ENCODE measurements at places on chromosomes 3 and 15. TPM values are rescaled to one million over a fixed set of nuclear protein-coding genes. Genes with fewer than 3 reads are reported as not detected.

GRCh38 chr15:41491889-41492288 lies 1.8 kb upstream of the ITPKA start:
- DNase-seq, result no peak

DNA sequence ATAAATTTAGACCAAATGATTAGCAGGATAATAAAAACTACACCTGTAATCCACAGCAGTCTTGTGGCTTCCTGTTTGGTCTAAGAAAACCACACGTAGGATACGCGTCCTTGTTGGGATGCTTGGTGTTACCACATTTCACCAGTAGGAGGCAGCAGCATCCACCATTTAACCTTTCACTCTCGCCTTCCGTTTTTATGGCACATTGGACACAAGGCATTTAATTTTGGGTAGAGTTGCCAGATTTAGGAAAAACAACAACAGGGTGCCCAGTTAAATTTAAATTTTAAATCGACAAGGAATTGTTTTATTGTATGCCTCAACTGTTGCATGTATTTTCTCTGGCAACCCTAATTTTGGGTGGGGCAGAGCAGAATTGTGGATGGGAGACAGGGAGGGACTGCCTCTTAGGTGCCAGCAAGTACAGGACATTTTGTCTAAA lies 6.3 kb downstream of the LRRC31 start:
- DNase-seq, result peak; percentile 79

DNA sequence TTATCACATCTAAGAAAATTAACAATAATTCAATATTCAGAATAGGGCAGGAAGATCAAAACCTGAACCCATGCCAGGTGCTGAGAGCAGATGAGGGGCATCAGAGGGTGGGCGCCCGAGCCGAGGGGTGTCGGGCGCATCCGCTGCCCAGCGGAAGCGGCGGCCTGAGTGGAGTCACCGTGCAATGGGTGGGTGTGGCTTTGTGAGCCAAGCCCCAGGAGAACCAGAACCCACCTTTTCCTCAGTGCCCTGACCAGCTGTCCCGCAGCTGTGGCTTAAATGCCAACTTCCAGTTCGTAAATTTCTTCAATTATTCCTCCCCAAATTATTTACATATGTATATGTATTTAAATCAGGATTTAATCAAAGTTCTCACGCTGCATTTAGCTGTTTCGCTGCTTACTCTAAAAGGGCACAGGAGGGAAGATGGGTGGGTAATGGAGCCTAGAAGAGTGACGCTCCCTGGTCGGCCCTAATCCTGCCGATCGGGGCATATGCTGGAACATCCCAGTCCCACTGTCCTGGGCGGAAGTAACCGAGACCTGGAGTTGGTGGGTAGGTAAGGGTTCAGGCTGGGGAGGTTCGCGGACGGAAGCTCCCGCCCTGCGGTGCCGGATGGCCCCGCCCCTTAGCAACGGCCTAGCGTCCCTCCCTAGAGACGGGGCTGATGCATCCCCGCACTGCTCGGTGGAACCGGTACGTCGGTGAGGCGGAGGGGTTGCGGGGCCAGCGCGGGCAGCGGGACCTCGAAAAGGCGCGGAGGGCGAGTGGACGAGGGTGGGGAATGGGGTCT lies 1.3 kb downstream of the DNAH1 start:
- peak; percentile 79 for DNase-seq

TERC gene
- total RNA-seq, result 19.2 TPM

SLC7A14 gene
- total RNA-seq, result not detected

GRCh38 chr3:105907777-105908176 lies 39.0 kb upstream of the CBLB start:
- DNase-seq, result no peak

DNA sequence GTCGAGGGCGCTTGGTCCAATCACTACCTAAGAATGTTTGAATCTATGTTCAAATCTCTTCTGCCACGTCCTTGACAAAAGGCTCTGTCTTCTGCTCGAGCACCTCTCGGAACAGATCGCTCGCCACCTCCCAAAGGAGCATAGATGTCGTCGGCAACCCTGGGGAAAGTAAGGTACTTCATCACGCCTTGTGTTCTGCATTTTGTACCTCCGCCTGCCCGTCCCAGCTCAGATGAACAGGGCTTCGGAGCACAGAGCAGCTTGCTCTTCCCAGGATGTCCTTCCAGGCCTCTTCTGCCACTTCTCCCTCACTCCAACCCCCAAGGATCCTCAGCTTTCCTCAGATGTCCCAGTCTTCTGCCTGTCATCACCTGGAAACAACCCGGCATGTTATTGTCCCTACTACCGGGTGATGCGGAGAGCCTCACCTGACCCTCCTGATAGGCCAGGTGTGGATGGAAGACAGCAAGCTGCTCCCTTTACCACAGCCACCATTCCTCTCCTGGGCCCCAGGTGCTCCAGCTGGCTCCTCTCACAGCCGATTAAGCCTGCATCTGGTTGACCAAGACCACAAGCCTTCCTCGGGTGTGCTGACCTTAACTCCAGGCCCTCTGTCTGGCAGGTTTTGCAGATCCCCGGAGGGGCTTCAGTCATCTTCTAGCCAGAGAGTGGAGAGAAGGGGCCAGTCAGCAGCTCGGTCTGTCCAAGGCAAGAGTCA lies 270.5 kb downstream of the FAM43A start:
- DNase-seq, result no peak

BDH1 gene
- 90.5 TPM for total RNA-seq

DNA sequence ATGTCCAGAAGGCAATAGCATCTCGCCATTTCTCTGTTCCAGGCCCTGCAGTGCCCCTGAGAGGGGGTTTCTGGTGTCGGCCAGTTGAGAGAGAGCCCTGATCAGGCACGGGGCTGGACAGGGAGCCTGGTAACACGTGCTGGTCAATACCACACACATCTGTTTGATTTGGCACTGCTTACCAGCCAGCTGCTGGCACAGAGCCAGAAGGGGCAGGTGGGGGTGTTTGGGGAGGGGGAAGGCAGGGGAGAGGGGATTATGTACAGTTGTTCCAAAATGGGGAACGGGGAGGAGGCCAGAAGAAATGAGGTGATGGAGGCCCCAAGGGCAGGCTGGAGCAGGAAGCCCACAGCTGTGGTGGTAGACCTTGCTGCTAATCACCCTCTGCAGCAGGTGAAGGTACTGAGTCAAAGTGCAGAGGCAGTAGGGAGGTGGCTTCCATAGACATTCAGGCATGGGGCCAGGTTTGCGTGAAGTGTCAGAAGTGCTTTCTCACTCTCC lies 153.5 kb upstream of the LPP start:
- no peak for DNase-seq

ACKR2 gene
- total RNA-seq, result 0.44 TPM

DNA sequence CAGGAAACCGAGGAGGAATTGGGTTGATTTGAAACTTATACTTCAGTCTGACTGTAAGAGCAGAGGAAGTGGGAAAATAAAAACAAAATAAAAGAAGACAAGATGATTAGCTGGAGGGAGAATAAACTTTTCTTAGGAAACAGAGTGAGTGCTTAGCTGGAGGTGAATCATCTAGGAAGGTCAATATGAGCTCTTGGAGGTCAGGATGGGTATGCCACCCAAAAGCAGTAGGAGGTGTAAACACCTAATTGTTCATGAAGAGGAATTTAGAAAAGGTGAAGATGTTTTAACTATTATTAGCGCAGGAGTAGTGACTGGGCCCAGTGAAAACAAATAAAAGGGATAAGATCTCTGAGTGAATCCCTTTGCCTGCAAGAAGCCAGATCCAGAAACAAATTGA lies 39.9 kb upstream of the ARL14 start:
- no peak for DNase-seq

- DNase-seq, result no peak
Measured at GRCh38 chr3:188007897-188008296, 146.1 kb upstream of the LPP start.

DNA sequence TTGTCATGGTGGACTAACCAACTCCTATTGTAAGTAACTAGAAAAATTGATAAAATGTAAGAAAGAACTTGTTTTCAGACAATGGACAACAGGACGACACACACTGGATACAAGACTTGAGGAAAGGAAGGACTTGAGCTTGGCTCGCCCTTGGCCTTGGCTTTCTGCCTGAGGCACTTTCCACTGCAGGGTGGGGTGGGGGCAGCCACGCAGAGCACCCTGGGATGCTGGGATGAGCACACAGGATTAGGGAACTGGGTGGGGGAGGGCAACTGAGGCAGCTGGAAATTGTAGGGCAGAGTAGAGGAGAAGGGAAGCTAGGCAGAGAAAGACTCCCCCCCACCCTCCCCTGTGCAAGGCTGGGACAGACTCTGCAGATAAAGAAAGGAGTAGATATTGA lies 25.5 kb upstream of the HHATL start:
- no peak for DNase-seq

DLEC1 gene
- 0.70 TPM for total RNA-seq

- DNase-seq, result no peak
Measured at GRCh38 chr3:129756871-129757270, 136.6 kb downstream of the TMCC1 start.

DNA sequence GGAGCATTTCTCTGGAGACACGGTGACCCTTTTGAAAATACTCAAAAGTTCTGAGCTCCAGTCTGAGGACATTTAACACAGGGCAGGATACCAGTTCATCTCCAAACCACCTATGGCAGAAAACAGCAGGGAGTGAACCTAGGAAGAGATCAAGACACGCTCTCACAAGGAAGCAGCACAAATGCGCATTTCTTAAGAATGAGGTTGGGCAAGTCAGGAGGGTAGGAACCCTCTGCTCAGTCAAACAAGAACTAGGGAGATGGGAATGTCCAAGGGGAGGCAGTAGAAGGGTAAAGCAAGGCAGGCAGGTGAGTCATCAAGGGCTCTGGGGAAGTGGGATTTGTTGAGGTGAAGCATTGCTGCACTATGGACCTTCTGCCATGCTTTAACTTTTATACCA lies 60.3 kb upstream of the PSMD6 start:
- DNase-seq, result no peak

DNA sequence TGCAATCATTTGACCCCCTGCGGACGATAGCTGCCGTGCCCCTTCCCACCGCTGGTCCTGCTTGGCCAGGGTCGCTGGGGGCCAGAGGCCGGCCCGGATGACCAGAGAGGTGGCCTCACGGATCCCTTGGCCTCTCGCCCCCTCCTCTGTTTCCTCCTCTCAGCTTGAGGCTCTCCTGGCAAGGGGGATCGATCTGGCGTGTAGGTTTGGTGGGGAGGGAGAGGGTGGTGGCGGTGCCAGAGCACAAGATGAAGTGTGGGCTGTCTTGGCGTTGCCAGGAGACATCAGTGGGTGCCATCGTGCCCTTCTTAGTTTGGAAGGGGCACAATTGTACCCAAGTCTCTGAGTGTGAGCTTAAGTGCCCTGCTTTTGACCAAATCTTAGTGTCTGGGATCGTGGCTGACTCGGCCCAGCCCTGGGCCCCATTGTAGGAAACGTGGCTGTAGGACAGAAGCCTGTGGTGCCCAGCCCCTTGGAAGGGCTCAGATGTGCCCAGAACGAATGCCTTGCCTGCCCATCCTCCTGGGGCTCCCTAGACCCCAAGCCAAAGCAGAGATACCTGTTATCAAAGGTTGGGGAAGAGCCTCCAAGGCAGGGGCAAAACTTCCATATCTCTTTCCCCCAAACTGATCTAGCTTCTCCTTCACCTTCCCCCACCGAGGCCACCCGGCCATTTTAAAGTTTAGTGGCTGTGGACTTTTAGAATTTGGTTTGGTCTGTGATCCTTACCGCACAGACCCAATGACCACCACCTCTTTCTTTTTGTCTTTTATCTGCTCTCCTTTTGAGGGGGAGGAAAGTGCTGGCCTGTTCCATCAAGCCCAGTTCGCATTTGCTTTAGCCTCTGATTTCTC lies 14.4 kb downstream of the NR2F2 start:
- DNase-seq, result no peak

DNA sequence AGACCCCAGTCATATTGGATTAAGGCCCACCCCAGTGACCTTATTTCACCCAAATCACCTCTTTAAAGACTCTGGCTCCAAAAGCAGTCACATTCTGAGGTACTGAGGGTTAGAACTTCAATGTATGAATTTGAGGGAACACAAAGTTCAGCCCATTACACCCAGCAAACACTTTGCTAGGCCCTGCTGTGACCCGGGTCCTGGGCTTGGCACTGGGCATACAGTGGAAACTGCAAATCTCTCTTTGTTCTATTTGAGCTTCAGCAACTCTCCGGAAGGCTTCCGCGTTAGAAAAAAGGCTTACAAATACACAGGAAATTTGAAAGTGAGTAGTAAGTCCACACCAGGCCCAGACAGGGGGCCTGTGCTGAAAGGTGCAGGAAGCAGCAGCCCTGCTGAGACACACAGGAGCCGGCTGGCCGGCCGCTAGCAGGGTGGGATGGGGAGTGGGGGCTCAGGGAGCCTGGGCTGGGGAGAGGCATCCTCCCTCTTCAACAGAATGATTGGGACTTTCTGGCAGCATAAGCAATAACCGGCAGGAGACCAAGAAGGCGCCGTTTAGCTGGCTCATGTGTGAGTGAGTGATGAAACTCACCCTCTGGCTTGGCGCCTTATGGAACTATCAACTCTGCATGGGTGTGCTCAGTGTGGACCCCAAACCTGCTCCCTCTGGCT lies 13.0 kb downstream of the LIPC start:
- DNase-seq, result no peak
